ENCODE measurements at places on chromosomes 3 and 15.

DNA sequence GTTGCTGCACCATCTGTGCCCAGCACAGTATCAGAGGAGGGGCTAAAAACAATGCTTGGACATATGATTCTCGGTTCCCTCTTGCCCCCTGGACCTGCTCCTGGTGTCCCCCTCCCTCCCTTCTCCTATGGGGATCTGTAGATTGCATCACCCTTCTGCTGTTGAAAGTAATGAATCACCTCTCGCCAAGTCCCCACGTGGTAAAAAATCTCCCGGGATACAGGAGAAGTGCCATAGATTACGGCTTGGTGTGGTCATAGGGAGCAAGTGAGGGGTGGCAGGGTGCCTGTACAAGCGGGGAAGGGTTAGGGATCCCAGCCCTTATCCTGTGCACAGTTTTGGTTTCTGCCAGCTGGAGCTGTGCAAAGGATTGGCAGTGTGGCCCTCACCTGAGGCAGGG lies 37.7 kb downstream of the AMOTL2 start:
- H3K4me3 ChIP-seq: no peak overlapping the region
- no peaks in the 10 kb centered on the region for H3K4me1 ChIP-seq
- no peak overlapping the region for H3K27ac ChIP-seq
- no peaks in the 10 kb centered on the region for H3K27me3 ChIP-seq
- H3K36me3 ChIP-seq: no peaks in the 10 kb centered on the region

- H3K4me1 ChIP-seq: peaks cover 3% of the 10 kb centered on the region
- no peaks in the 10 kb centered on the region for H3K27me3 ChIP-seq
- no peak for DNase-seq
- no peak overlapping the region for H3K27ac ChIP-seq
Measured at GRCh38 chr3:43769885-43770425, 79.2 kb downstream of the ABHD5 start.

DNA sequence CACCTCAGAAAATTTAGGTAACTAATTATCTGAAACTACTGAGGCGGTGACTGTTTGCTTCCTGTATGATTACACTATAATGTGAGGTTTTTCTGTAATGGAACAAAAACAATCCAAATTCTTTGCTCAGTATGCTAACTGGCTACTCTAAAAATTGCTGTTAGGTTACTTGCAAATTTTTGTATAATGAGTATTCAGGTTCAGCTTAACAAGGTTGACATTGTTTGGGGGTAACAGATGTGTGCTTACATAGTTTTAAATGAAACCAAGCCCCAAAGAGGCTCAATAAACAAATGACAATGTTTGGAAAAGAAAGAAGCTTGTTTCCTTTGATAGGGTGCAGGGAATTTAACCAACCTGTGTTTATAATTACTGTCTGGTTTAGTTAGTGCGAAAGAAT lies 414.5 kb upstream of the MDFIC2 start:
- no peaks in the 10 kb centered on the region for H3K36me3 ChIP-seq
- H3K27ac ChIP-seq: no peak overlapping the region
- H3K4me1 ChIP-seq: no peaks in the 10 kb centered on the region
- no peak for DNase-seq
- H3K4me3 ChIP-seq: no peak overlapping the region

DNA sequence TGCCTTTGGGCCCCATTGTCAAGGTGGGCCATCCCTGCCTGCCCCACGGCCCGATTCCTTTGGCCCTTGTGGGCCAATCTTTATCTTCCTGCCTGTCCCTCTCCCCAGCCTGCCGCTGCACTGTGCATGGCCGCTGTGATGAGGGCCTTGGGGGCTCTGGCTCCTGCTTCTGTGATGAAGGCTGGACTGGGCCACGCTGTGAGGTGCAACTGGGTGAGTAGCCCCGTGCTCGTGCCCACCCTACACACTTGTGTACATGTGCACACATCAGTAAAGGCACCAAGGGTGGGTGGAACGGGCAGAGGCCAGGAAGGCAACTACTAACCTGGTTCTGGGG lies 12.2 kb downstream of the NT5DC2 start:
- no peaks in the 10 kb centered on the region for H3K27me3 ChIP-seq
- H3K4me1 ChIP-seq: no peaks in the 10 kb centered on the region
- H3K36me3 ChIP-seq: no peaks in the 10 kb centered on the region
- H3K27ac ChIP-seq: no peak overlapping the region

DNA sequence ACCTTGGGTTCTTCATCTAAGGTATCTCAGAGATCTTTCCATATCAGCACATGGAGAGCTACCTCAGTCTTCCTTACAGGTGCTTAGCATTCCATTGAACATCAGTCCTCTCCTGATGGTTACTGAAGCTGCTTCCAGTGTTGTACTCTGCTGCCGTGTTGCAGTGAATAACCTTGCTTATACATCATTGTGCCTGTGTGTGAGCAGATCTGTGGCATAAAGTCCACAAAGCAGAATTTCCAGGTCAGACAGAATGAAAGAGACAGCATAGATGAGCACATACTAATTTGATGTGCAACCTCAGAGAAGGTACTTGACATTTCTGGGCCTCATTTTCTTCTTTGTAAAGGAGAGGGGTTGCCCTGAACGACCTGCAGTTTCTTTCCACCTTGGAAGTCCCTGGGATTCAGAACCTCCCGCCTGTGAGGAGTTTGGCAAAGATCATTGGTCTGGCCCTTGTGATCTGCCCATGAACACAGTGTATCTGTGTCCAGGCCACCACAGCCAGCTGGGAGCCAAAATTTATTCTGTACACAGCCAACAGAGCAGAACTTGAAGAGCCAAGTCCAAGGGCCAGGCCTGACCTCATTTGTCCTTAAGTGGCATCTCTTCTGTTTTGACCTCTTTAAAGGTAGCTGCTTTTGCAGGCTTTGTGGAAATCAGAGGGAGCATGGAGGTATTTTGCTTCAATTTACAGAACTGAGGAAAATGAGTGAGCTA lies 57.2 kb upstream of the SLC7A14 start:
- DNase-seq: no peak
- no peaks in the 10 kb centered on the region for H3K4me1 ChIP-seq
- H3K27me3 ChIP-seq: 0 out of 2 replicates have a peak, but pooled peaks cover 2% of the 10 kb centered on the region

DNA sequence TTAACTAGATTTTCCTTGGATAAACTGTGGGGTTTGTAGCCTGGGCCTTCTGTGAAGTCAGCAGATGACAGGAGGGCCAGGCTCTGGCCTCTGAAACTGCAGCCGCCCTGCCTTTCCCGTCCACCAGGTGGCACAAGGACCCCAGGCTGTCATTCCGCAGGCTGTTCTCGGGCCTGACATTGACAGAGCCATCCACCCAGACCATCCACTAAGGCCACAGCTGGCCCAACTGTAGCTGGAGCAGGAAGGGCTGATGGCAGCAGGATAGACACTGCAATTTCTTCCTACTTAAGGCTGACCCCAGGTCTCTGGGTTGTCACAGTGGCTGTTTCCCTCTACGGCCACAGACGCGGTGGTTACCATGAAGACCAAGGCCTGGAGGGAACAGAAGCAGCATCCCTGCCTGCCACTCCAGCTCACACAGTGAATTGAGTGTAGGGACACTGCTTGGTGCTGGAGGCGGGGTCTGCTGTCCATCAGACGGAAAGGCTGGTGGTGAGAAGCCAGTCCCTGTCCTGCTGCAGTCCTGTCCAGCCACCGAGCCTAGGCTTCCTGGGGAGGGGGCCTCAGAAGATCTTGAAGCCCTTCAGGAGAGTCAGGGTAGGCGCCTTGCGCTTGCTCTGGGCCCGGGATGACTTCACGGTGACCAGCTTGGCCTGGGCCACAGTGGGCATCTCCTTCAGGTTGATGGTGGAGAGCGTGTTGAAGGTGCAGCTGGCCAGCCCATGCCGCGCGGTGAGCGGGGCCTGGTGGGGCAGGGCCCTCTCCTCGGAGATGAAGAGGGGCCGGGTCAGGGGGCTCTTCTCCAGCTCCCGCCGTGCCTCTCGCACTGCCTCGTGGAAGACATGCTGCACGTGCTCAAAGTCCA lies 9.4 kb downstream of the SLC51B start:
- H3K4me3 ChIP-seq: no peak overlapping the region
- peak; percentile 88 for DNase-seq
- H3K27ac ChIP-seq: no peak overlapping the region

GRCh38 chr3:190056742-190057141 lies 64.0 kb downstream of the P3H2 start:
- H3K36me3 ChIP-seq: no peaks in the 10 kb centered on the region
- no peaks in the 10 kb centered on the region for H3K27me3 ChIP-seq
- DNase-seq: no peak
- no peak overlapping the region for H3K4me3 ChIP-seq
- no peaks in the 10 kb centered on the region for H3K4me1 ChIP-seq

DNA sequence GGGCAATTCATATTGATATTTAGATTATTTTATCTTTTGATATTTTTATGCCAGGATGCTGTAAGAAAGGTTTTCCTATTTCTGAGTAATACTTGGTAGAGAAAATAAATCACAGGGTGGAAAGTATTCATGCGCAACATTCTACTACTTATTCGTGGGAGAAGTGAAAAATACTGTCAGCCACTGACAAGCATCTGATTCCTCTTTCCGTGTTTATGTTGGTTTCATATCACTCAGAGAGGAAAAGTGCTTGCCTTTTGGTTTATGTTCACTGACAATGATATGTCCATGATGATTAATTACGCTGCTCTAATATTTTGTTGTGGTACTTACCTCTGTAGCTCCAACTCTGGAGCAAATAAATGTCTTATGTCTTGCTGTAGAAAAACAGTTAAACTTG lies 429.4 kb downstream of the EDEM1 start:
- H3K27ac ChIP-seq: no peak overlapping the region
- H3K4me1 ChIP-seq: no peaks in the 10 kb centered on the region
- no peaks in the 10 kb centered on the region for H3K36me3 ChIP-seq

DNA sequence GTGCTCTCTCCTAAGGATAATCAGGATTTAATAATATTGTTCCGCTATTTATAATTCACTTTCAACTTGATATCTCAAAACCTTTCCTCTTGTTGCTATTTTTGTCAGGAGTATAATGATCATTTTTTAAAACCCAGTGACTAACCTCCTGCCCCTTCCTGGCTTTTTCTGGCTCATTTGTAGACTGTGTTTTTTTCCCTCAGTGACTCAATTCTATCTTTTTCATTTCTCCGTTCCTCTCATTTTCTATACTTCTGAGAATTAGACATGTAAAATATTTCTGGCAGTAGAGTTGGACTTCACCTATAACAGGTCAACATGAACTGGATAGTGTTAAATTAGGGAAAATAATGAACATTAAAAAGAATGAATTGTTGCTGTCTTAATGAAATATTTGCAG lies 490.7 kb downstream of the EDEM1 start:
- H3K4me1 ChIP-seq: no peaks in the 10 kb centered on the region
- DNase-seq: no peak
- no peak overlapping the region for H3K4me3 ChIP-seq
- no peaks in the 10 kb centered on the region for H3K36me3 ChIP-seq
- 0 out of 2 replicates have a peak, but pooled peaks cover 3% of the 10 kb centered on the region for H3K27me3 ChIP-seq

- no peaks in the 10 kb centered on the region for H3K27me3 ChIP-seq
- no peaks in the 10 kb centered on the region for H3K36me3 ChIP-seq
- DNase-seq: no peak
- H3K4me1 ChIP-seq: peaks cover 7% of the 10 kb centered on the region
Measured at GRCh38 chr3:12182687-12183441, 24.2 kb upstream of the TIMP4 start.

- no peak overlapping the region for H3K27ac ChIP-seq
- H3K27me3 ChIP-seq: no peaks in the 10 kb centered on the region
- no peaks in the 10 kb centered on the region for H3K4me1 ChIP-seq
- no peak overlapping the region for H3K4me3 ChIP-seq
- H3K36me3 ChIP-seq: no peaks in the 10 kb centered on the region
Measured at GRCh38 chr15:73344056-73344455, 24.7 kb downstream of the HCN4 start.

DNA sequence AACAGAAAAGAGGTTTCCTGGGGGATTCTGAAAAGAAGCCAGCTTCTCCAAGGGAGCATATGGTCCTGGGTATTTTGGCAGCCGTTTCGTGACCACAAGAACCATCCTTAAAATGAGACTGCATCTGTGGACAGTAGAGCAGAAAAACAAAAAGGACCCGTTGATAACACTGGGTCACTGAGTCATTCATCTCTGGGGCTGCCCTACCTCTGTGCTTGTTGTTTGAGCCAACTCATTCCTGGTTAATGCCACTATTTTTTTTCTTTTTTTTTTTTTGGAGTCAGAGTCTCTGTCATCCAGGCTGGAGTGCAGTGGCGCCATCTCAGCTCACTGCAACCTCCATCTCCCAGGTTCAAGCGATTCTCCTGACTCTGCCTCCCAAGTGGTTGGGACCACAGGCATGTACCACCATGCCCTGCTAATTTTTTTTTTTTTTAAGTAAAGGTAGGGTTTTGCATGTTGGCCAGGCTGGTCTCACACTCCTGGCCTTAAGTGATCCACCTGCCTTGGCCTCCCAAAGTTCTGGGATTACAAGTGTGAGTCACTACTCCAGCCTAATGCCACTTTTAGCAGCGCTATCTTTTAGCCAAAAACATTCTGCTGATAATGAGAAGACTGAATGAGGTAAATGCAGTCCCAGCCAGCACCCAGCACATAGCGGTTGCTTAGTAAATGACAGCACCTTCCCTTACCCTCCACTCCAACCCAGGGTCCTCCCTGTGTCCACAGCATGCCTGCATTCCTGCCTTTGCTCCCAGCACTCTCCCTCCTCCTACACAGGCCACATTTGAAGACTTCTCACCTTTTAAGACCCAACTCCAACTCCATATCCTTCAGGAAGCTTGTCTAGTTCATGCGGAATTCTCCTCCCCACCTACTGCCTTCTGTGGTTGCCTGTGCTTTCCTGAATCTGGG lies 9.1 kb upstream of the ISL2 start:
- no peaks in the 10 kb centered on the region for H3K36me3 ChIP-seq
- H3K4me1 ChIP-seq: peaks cover 18% of the 10 kb centered on the region
- no peak for DNase-seq
- H3K4me3 ChIP-seq: no peak overlapping the region
- H3K27me3 ChIP-seq: no peaks in the 10 kb centered on the region
- no peak overlapping the region for H3K27ac ChIP-seq

DNA sequence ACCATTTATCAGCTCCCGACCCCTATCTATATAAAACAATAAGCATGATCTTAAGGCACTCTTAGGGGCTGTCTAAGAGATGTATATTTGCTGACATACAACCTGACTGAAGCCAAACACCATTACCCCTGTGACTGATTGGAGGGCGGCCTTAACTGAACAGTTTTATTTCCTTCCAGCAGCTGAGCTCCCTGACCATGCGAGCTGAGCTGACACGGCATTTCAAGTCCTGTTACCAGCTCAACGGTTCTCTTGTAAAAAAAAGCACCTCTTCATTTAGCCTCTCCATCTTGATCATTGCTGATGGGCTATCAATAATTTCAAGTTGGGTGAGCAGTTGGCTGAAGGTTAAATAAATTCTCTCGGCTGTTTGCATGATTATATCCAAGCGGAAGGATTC lies 33.4 kb upstream of the BNIP2 start:
- no peaks in the 10 kb centered on the region for H3K36me3 ChIP-seq
- no peak for DNase-seq
- H3K4me3 ChIP-seq: no peak overlapping the region
- H3K27ac ChIP-seq: no peak overlapping the region
- H3K4me1 ChIP-seq: no peaks in the 10 kb centered on the region
- H3K27me3 ChIP-seq: no peaks in the 10 kb centered on the region

DNA sequence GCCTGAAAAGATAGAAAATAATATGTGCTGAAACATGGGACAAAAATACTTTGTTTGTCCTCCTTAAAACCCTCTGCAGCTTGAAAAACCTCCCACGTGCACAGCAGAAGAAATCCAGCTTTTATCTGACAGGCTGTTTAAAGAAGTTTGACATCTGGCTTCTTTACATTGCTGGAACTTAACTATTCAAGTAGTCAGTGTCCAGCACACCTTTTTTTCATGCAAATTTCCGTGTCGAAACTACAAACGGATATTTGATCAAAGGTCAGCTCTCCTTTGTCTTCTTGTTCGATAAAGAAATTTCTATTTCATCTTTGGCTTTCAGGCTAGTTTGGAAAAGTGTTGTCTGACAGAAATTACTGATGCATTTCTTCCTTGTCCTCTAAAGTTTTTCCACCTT lies 66.8 kb upstream of the KBTBD8 start:
- H3K4me3 ChIP-seq: peak overlapping the region; percentile 1
- H3K27me3 ChIP-seq: no peaks in the 10 kb centered on the region
- peak; percentile 74 for DNase-seq
- H3K27ac ChIP-seq: peak overlapping the region; percentile 96
